ENCODE measurements at places on chromosomes 6 and 20.

- DNase-seq = no peak
Observed at GRCh38 chr20:60785785-60786184, 466.3 kb upstream of the CDH4 start.

DNA sequence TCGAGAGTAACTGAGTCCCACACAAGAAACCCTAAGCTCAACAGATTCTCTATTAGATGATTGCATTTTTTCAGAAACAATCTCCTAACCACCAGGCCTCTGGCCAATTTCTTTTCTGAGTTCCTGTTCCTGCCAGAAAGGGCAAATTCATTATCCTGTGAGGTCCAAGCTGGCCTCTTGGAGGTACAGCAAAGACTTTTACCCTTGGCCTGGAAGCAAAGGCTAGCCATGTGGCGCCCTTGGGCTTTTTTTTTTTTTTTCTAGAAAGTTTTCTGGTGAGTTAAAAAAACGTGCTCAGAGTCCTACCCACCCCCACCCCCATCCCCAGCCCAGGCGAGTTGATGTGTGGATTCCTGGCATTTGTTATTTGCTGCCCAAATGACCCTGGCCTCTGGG lies 59.0 kb upstream of the EEF1A1 start:
- DNase-seq = no peak

GRCh38 chr6:79468116-79468515 lies 69.1 kb downstream of the LCA5 start:
- DNase-seq = no peak

DNA sequence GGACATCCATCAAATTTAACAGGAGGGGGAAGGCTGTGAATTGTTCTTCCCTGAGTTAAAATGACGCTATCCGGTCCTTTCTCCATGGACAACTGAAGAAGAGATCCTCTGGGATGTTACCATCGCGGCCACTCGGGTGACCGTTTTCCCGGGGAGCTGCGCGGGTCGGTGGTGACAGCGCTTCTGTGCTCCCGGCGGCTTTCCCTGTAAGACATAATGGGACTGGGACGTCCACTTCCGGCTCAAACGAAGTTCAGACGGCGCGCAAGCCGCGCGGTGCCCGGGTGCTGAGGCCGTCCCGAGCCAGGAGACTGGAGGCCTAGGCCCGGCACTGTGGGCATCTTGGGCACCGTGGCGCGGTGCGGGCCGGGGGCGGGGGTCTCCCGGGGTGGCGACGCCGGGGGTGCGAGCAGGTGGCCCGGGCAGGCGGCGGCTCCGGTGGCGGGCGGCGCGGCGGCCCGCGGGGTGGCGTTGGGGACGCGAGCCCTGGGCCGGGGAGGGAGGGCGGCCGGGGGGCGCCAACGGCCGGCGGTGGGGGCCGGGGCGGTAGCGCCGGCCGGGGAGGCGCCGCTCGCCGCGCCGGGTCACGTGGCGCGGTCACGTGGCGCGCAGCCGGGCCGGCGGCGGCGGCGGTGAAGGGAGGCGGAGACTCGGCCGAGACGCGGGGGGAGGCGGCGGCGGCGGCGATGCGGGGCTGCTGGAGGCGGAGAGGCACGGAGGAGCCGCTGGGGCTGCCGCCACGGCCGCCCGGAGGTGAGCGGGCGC lies 63.6 kb downstream of the GTF2H5 start:
- DNase-seq = no peak

DNA sequence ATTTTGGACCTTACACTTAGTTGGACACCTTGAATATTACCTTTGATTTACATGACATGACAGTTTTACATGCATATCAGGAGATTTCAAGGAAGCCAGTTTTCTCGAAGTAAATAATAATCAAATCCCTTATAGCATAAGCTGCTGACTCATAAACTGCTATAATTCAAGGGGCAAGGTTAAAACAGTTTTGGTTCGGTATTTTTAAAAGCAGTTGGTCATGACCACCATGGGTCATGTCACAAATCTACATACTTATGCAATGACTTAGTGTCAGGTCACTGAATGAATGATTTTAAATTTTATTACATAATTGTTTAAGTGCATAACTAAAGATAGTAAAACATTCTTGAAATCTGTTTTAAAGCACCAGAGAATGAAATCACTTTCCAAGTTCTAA lies 158.0 kb downstream of the DST start:
- DNase-seq = no peak

- no peak for DNase-seq
Observed at GRCh38 chr6:156963712-156964700, 186.8 kb downstream of the ARID1B start.

GRCh38 chr20:3560578-3560977 lies 89.8 kb downstream of the ATRN start:
- DNase-seq = no peak

GRCh38 chr6:95087394-95088097 lies 489.8 kb upstream of the MANEA start:
- no peak for DNase-seq

Measured in vagina (tissue), 2 donors.